Activated CD4-positive, CD25-positive, alpha-beta regulatory T cell treated with anti-CD3 and anti-CD28 coated beads, Interleukin-2, amount 50 U/mL, for 16 hours (primary cell): ENCODE measurements at places on chromosomes 1 and 21.

- DNase-seq = no peak
Observed at GRCh38 chr1:95206514-95206913, 27.5 kb upstream of the RWDD3 start.

- no peak for DNase-seq
Observed at GRCh38 chr1:39654291-39654690, 14.8 kb upstream of the HEYL start.

GRCh38 chr1:201937624-201938213, 8.6 kb downstream of the LMOD1 start:
- no peak for DNase-seq

- DNase-seq = no peak
Observed at GRCh38 chr1:247362153-247362552, 30.5 kb upstream of the ZNF496 start.

GRCh38 chr1:119286587-119287181, 81.9 kb upstream of the HAO2 start:
- no peak for DNase-seq

GRCh38 chr1:174191349-174191862, 32.1 kb downstream of the RABGAP1L start:
- DNase-seq = no peak

- DNase-seq = no peak
Observed at GRCh38 chr1:81812712-81813111, 12.0 kb downstream of the ADGRL2 start.
